ENCODE measurements at places on chromosomes 6 and 20. TPM values are rescaled to one million over a fixed set of nuclear protein-coding genes. Genes with fewer than 3 reads are reported as not detected.

SLC22A1 gene
- total RNA-seq = 0.22 TPM

SGK1 gene
- total RNA-seq = 36.5 TPM

C20orf202 gene
- total RNA-seq = not detected

BACH2 gene
- 41.8 TPM for total RNA-seq

BTN1A1 gene
- total RNA-seq = 0.09 TPM

C6orf52 gene
- total RNA-seq = 7.4 TPM

MUC22 gene
- not detected for total RNA-seq

AVP gene
- total RNA-seq = not detected

EYA4 gene
- not detected for total RNA-seq

SNPH gene
- total RNA-seq = 3.2 TPM

FAM83C gene
- not detected for total RNA-seq

SEMG1 gene
- not detected for total RNA-seq

HMGCLL1 gene
- total RNA-seq = not detected

CRIP3 gene
- 0.63 TPM for total RNA-seq

EMILIN3 gene
- not detected for total RNA-seq

TTPAL gene
- 29.3 TPM for total RNA-seq

FHL5 gene
- not detected for total RNA-seq

HTR1E gene
- not detected for total RNA-seq

SCRT2 gene
- total RNA-seq = not detected

PKHD1 gene
- total RNA-seq = not detected

OTOR gene
- not detected for total RNA-seq

CCM2L gene
- not detected for total RNA-seq

COL21A1 gene
- total RNA-seq = not detected

PTK7 gene
- 1.6 TPM for total RNA-seq
